NCI-H1105 treated with DMSO at 0.1 percent for 48 hours (cell line): ENCODE measurements at places on chromosomes 6 and 20.

DNA sequence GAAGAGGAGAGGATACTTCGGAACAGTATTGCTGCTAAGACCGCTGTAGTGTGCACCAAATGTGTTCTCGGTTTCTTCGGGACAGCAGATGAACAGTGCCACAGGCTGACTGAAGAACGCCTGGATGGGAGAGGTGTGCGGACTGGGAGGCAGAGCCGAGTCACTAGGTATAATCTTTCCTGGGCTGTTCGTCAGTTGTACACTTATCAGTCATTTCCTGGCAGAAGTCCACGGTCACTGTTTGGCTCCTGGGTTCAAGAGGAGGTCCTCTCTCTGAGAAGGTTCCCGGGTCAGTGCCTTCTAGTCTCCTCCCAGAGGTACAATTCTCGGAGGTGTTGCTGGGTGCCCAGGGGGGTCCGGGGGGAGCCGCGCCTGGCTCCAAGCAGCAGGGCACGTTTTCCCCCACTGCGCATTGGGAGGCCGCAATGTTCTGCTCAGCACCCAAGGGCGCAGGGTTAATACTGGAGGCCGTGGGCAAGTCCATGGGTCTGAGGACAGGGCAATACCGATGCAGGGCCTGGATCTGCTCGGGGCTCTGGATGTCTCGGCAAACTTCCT is 38.1 kb downstream of the GJA10 start:
- DNase-seq, result no peak

DNA sequence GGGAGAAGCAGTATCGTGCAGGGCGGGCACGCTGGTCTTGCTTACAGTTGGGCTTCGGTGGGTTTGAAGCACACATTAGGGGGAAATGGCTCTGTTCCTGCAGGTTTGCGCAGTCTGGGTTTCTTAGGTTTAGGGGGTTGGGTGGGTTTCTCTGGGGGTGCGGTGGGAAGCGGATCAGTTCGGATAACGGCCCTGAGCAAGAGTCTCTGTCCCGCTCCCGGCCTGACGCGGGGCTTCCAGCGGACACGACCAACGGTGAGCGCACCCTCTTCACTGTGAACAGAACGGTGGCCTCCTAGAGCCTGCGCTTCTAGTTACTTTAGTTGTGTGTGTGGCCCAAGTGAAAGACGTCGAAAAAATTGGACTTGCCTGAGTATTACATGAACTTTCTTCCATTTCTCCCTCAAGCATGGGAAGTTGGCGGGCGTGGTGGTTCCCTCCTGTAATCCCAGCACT is 635 bp upstream of the ELOVL2 start:
- no peak for DNase-seq

- no peak for DNase-seq
Measured at GRCh38 chr6:139536751-139537617, 162.5 kb upstream of the CITED2 start.

DNA sequence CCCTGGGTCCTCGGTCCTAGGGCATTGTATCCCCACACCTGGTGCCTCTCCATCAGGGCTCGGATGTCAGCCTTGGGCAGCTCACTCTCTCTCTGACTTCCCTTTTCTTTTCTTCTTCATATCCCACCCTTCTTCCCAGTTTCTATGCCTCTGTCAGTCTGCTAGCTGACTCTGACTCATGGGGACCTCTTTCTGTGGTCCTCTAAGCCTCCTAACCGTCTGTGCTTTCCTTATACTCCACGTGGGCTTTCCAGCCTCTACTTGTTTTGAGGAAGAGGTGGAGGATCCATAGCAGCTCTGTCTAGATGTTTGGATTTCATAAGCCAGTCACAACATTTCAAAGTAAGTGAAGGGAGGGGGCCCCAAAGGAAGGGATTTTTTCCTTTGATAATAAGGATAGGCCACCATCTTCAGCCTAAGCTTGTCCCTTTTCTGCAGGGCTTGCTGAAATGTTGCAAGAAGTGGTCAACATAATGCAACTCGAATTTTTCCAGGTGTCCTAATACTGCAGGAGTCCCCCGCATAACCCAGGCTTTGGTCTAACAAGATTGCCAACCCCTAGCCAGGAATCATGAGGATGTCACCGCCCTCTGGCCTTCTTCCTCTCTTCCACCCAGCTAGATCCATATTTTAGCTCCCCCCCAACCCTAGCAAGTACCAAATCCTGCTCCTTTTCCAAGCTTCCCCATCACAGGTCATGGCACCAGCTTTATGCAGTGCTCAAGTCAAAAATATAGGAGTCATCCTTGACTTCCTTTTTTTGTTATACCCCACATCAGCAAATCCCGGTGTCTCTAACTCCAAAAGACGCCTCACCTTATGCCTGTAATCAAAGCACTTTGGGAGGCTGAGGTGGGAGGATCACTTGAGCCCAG is 8.7 kb upstream of the PLTP start:
- no peak for DNase-seq

DNA sequence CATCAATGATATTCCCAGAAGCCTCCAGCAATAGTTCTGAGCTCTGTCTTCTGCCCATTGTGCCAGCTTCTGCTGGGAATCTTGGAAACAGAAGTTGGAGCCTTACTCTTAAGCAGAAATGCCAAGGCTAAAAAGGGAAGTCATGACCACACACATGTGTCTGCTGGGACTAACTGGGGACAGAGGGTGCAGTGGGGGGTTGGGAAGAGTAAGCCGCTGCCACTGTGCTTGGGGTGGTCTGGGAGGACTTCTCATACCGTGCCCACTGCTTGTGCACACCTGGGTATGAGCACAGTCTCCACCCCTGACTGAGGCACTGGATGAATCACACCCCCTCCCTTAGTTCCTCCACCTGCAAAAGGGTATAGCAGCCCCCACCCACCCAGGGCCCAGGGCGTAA is 90.7 kb downstream of the CDC5L start:
- DNase-seq, result no peak

DNA sequence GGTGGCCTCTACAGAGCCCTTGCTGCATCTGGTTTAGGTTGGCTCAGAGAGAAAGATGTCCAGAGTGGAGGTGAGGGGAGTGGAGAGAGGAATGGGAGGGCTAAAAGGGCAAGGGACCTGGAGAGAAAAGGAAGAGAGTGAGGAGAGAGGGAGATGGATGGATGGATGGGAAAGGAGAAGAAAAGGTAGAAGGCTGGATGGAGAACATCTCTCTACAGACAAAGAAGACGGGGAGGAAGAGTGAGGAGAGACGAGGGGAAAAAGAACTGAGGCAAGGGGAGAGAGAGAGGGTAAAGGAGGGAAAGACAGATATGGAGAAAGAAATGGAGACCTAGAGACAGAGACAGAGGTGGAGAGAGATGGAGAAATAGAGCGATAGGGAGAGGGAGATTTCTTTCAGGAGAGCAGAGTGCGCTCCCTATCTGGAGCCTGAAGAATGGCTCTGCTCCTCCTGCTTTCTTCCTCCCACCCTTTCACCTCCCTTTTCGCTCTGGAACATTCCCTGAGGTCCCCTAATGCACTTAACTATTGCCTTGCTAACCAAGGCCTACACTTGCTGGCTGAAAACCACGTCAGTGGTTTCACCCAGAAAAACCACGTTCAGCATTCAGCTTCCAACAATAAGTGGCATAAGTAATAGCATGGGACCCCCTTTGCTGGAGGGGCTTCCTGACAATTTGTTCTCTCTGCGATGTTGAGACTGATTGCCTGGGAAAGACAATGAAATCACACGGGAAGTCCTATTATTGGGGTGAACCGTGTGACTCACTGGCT is 286.3 kb downstream of the CDH26 start:
- DNase-seq, result no peak

- DNase-seq, result no peak
Measured at GRCh38 chr6:167957626-167958025, 39.8 kb upstream of the KIF25 start.

DNA sequence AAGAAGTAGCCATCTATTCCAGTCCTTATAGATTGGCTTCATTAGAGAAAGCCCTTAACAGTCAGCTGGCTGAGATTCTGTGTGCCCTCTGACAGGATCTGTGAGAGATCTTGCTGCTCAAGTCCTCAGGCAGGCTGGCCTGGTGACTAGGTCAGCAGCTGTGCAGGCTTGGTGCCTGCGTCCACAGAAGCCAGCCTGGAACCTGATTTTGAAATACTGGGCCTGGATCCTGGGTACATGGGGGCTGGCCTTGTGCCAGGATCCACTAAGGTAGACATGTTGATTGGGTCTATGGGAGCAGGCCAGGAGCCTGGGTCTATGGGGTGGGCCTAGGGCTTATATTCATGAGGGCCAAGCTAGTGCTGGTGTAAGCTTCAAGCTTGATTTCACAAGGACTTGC is 381.8 kb upstream of the MARCKS start:
- no peak for DNase-seq

DNA sequence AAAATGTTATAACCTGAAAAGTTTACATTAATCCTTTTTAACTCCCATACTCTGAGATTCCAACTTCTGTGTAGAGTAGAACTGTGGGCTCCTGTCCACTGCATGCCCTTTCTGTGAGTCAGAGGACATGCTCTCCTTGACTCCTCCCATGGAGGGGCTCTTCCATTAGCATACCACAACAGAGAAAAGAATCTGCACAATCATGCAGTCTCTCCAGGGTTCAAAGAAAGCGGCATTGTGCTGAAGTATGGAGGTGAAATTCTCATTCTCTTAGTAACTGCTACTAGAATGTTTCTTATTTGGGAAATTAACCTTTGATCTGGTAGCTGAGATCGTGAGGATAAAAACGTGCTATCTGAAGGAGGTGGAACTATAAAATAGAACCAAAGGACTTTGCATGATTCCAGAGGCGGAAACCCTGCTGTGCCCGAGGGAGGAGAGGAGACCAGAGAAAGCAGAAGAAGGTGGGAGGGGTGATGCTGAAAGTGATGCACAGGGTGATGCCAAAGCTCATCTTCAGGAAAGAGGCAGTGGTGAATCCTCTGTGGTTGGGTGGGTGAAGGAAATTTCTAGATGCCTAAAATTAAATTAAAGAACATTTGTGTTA is 202.2 kb upstream of the PCSK2 start:
- no peak for DNase-seq

DNA sequence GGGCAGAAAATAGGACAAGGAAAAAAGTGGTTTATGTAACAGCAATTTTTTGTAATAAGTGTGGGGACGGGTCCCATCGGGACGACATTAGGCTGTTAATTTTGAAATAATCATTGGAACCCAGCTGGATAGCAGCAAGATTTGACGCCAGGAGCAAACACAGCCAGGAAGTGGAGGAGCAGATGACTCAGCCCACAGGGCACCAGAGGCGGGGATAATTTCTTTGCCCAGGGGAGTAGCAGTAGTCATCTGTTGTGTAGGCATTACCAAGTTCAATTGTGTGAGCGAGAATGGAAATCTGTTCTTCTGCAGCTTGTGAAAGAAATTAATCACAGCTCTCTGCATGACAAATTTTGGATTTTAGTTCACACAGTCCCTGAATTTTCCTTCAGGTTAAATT is 22.6 kb upstream of the RIN2 start:
- no peak for DNase-seq

GRCh38 chr20:63230800-63231268 is 4.9 kb upstream of the BIRC7 start:
- no peak for DNase-seq

DNA sequence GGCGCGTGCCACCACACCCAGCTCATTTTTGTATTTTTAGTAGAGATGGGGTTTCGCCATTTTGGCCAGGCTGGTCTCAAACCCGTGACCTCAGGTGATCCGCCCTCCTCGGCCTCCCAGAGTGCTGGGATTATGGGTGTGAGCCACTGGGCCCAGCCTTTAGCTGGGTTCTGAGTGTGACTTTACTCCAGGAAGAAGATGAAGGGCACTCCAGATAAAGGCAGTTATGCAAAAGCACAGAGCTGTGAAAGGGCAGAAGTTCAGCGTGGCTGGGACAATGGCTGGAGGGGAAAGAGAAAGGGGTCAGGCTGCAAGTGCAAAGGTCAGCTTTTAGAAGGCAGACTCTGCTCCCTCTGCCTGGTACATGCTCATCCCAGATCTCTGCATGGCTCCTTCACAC is 39.7 kb downstream of the MAP3K5 start:
- DNase-seq, result no peak

- DNase-seq, result no peak
Measured at GRCh38 chr20:25529295-25529951, 55.9 kb downstream of the NINL start.

DNA sequence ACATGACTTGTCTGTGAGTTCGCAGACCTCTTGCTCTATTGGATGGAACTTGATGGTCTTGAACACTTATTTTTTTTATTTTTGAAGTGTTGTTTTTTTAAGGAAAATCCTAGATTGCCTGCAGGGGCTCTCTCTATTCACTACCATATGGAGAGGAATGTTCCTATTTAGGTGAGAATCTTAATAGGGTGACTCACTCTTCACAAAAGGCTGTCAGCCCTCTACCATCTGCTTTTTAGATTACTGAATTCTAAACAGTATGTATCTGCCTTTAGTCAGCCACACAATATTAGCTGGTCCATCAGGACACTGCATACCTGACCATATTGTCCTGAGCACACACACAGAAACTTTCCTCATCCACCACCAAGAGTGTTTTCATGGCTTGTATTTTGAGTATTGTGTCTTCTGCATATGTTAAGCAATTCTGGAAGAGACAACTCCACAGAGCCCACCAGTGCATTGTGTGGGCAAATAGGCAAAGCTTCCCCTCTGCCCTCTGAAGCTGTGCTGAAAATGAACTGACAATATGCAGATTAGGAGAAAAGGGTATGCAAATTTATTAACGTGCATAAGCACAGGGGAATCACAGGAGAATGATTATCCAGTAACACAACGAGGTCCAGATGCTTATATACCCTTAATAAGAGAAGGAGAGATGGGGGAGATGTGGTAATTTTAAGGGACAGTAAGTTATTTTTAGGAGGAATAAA is 6.6 kb upstream of the BTBD9 start:
- no peak for DNase-seq

DNA sequence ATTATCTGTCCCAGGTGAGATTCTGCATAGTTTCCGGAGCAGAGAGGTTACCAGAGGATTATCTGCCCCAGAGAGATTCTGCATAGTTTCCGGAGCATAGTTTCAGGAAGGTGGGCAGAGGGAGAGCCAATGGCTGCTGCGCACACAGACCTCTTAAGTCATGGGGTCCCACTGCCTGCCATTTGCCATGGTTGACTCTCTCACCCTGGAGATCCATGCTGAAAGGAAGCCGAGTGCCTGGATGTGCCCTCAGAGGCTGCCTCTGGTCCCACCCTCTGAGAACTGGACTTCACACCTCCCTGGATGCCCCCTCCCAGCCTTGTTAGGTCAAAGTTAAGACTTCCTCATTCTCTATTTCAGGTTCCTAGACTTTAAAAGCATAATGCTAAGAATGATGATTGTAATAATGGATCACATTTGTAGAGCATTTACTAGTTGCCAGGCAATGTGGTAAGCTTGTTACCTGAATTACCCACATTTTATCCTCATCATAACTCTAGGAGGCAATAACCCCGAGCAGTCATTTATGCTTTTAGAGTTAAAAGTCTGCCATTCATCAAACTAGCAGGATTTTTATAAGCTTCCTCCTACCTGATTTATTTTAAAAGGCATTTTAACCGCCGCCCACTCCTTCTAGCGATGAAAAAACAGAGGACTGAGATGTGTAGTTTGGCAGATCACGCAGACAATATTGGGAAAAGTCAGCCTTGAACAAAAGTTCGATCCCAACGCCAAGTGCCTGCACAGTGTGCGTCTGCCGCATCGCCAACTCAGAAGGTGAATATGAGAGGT is 11.9 kb downstream of the SERPINB9 start:
- DNase-seq, result no peak
